ENCODE measurements at places on chromosomes 7 and 10.
A peak's percentile ranks its signal among the peaks of the same experiment; 100 is the strongest.

DNA sequence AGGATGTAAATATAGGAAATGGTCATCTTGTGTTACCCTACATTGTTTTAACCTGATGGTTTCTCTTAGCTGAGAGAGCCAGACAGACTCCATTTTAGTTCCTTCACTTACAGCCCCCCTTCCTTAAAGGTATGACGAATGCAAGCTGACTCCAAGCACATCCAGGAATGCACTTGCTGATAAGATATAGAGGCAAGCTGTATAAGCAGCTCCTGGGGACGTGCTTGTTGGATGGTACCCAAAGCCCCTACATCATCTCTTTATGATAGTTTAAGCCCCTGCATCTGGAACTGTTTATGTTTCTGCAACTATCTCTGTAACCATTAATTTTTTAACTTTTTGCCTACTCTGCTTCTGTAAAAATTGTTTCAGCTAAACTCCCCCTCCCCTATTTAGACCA lies 41.7 kb downstream of the ZNF25 start:
- DNase-seq: no peak

- DNase-seq: no peak
Observed at GRCh38 chr7:36626111-36626510, 98.2 kb downstream of the AOAH start.

DNA sequence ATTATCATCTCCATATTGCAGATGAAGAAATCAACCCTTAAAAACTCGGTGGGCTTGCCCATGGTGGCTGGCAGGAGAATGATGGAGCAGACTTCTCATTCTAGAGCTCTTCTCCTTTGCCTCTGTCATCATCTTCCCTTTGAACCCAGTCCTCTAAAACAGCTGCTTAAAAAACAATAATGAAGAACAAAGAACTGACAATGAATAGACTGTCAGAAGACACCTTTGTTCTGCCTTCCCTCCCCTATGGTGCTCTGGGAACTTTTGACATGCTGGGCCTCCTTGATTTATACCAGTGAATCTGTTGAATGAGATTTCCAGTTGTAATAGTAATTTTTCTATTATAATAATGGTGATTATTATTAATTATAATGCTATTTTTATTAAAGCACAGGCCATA lies 103.0 kb downstream of the SORCS3 start:
- no peak for DNase-seq

DNA sequence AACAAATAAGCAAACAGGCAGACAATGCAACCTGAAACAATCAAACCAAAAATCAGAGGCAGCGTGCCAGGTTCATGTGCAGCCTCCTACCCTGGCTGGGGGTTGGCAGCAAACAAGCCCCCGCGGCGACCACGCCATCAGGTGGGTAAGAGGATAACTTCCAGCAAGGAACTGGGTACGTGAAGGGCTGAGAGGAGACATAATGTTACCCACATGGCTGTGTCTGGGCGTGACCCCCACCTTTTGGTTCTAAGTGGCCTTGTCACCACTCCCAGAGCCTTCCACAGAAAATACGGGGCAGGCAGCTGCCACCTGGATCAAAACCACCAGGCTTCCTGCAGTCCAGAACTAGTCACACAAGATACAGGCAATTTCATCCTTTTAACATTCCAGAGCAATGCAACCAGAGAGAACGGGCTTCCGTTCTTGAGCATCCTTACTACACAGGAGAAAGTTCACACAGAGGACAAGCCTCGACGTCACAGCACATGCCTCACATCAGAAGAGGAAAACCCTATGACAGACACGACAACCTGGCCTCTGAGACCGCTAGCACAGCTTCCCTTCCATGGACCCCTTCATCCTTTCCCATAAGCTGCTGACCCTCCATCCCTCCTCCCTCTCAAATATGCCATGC lies 171.0 kb downstream of the GRID1 start:
- no peak for DNase-seq

DNA sequence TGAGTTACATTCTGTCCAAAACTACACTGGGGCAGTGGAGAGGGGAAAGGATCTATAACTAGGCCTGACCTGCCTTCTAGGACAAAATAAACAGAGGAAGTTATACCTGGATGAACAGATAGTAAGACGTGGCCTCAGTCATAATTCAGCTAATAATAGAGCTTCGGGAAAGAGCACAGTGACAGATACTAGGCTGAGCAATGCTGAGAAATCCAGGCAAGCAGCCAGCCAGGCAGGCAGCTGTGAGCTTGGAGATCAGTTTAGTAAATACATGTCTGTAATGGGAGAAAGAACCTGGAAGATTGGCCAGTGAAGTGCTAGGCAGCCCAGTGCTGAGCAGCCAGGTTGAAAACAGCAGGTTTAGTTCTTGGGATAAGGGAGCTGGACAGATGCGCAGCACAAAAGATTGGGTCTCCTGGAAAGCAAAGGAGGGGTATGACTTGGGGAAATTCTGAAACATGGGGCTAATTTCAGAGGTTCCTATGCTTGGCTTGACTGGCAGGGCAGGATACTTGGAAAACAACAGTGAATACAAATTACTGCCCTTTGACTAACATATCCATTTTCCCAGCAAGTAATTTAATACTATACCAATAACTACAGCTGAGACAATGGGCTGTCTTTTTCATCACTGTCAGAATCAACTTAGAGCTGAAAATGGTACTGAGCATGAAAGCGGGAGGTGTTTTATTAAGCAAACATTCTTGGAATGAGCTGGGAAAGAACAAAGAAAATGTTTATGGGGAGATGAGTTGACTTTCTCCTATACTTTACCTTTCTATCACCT lies 140.8 kb downstream of the DGKB start:
- DNase-seq: no peak

- DNase-seq: no peak
Observed at GRCh38 chr10:77386838-77387237, 250.8 kb downstream of the KCNMA1 start.

- DNase-seq: no peak
Observed at GRCh38 chr7:79494046-79494445, 40.6 kb upstream of the MAGI2 start.

GRCh38 chr10:79088176-79088575 lies 19.4 kb downstream of the ZMIZ1 start:
- no peak for DNase-seq

GRCh38 chr7:112414855-112415490 lies 35.3 kb upstream of the IFRD1 start:
- DNase-seq: no peak

DNA sequence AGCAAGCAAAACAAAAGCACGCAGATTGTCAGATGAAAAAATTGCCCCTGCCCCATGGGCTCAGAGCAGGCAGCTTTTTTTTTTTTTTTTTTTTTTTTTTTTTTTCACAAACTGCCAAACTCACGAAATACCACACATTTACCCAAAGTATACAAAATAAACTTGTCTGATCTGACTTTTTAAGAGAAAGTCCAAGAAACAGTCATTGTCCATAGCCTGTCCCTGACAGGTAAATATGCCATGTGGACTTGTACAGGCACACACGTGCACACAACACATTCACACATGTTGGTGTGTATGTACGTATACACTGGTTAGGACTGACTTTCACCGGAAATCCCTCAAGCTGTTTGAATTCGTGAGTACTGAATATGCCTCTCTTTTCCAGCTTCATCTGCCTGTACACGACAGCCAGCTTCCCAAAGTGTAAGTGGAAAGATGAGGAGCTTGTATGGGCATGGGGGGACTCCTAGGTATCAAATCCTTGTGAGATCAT lies 929 bp upstream of the HGF start:
- DNase-seq: no peak

DNA sequence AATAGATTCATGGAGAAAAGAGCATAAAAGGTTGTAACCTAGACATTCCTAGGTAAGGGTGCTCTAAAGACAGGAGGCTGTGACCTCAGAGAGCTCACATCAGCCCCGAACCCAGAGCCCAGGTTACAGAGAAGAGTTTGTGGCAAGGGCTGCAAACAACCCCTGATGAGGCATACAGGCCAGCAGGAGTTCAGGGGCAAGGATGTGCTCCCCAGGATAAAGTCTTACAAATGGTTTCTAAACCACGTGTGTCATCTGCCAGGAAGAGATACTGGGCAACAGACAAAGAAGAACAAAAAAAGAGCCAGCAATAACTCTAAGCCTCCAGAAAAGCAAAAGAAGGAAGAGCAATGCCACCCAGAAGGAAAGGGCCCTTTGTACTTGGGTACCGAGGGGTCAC lies 27.7 kb downstream of the NCAPG2 start:
- DNase-seq: peak; percentile 19

DNA sequence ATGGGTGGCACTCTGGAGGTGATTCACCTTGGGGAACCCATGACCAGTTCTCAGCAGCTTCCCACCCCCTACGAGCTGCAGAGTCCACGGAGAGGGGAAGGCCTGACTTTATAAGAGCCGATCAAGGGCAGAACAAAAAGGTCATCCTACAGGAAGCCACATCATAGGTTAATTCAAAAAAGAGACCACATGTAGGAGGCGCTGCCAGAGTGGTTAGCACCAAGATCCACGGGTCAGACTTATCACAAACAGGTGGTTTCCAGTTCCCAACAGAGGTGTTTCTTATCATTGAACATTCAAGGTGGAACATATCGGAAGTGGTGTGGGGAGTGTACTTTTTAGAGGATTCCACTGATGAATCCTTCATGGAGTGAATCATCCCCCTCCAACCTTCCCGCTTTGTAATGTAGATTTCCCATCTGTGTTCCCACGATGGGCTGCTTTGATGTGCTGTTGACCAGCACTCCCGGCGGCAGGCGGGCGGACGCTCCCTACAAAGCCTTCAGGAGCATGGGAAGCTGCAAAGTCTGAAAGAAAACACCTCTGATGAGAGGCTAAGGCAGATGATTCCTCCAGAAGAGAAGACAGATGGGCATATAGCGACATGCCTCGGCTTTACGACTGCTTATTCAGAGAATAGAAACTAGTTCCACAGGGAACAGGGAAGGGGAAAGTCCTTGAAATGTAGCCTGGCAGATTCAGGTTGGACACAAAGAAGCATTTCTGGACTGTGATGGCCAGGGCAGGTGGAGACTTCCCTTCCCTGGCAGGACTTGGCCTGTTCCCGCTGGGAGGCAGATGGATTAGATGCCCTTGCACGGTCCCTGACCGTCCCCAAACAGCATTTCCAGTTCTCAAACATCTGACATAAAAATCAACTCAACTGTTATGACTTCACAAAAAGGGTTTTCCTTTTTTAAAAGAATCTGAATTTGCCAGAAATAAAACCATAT lies 66.5 kb downstream of the AFAP1L2 start:
- peak; percentile 35 for DNase-seq

DNA sequence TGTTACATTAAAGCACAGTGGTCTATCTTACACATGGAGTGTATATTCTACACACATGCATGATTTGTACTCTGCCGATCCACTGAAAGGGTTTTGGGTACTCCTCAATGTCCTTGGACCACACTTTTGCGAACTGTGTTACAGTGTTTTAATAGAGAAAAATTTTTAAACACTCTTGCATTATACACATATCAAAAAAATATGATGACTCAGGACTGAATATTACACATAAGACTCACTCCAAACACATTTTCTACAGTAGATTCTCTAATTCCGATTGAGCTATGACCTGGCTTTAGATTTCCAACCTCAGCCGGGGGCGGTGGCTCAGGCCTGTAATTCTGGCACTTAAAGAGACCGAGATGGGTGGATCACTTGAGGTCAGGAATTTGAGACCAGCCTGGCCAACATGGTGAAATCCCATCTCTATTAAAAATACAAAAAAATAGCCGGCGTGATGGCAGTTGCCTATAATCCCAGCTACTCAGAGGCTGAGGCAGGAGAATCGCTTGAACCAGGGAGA lies 222.4 kb downstream of the CACNA2D1 start:
- no peak for DNase-seq

- DNase-seq: no peak
Observed at GRCh38 chr10:72688208-72688651, 3.7 kb upstream of the MCU start.

- DNase-seq: no peak
Observed at GRCh38 chr7:15816835-15817426, 130.4 kb upstream of the MEOX2 start.

- no peak for DNase-seq
Observed at GRCh38 chr10:125054216-125054615, 106.1 kb downstream of the CTBP2 start.

DNA sequence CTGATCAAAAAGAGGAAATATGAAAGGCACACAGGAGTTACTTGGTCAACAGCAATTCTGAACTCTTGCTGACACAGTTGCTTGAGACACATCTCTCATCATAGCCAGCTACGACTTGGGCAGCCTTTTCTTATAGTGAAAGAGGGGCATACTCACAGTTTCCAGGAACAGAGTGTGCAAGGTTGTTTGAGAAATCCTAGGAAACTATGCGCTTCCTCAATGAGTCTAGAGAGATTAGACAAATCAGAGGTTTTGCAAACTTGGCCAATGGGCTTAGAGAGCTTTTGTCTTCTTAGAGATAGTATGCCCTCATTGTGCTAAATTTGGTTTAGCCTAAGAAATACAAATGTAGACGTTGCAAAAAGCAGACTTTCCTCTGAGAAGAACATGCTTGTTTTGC lies 370.4 kb downstream of the HGF start:
- no peak for DNase-seq

DNA sequence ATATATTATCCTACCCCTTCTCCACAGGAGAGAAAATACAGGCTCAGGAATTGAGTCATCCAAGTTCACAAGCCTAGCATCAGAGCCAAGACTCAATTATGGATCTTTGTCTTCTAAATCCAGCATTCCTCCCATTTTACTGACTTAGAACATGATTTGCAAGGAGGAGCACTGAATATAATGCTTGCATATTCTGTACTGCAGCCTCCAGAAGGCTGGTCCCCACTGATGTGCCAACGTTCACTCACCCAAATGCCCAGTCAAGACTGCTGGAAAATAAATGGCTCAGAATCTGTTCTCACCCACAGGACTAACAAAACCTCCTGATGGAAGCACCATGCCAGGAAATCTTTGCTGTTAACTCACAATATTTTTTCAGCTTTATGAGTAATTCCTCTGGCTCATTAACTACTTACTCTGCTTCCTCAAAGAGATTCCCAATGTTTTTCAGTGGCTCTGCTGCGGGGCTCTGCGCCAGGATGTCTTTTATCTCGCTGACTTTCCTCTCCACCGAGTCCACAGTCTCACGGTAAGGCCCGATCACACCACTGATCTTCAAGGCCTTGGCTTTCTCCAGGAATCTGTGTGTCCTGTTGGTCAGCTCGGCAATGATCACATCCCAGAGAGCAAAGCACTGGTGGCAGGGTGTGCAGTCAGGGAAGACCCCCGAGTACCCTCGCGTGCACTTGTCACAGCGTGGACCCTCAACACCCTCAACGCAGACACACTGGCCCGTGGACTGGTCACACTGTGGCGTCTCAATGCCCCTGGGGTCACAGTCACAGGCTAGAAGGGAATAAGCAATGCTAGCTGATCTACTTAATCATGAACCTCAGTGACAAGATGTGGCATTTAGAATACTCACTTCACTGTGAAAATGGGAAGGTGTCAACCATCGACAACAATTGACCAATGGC lies 48.8 kb downstream of the DLD start:
- no peak for DNase-seq

GRCh38 chr10:76119515-76119914 lies 688.1 kb downstream of the LRMDA start:
- DNase-seq: no peak

DNA sequence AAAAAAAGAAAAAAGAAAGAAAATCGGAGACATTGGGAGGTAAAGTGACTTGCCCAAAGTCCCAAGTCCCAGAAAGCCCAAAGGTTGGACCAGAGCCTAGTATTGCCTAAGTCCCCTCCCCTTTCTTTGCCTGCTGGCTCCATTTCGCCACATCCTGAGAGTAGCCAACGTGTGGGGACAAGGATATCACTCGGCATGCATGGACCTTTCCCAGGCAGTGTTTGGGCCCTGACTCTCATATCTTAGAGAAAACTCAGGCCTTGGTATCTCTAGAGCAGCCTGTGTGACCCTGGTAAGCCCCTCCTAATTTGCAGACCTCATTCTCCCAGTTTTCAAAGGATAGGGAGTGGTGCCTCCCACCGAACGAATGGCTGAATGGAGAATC lies 294.2 kb upstream of the ZMIZ1 start:
- DNase-seq: no peak
